CD4-positive, alpha-beta T cell treated with Interleukin-12 subunit alpha and Interleukin-12 subunit beta, for 1 hour (primary cell): ENCODE measurements at places on chromosomes 7 and 10.

DNA sequence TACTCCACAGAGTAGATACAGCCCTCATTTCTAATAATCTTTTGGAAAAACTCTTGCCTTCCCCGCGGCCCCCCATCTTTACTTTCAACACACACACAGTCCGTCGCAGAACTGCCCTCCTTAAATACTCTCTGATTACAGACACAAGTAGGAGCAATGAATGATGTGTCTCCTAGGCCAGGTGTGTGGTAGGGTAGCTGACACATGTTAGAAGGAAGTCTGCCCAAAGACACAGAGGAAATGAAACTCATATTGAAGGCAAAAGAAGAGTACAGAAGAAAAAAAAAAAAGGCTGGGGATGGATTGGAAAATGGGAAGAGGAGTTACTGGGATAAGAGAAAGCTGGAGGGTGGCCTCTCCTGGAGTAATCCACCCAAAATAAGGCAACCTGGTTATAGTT lies 14.6 kb downstream of the OPALIN start:
- DNase-seq: no peak

GRCh38 chr7:135291809-135292253 lies 58.2 kb downstream of the STRA8 start:
- no peak for DNase-seq

DNA sequence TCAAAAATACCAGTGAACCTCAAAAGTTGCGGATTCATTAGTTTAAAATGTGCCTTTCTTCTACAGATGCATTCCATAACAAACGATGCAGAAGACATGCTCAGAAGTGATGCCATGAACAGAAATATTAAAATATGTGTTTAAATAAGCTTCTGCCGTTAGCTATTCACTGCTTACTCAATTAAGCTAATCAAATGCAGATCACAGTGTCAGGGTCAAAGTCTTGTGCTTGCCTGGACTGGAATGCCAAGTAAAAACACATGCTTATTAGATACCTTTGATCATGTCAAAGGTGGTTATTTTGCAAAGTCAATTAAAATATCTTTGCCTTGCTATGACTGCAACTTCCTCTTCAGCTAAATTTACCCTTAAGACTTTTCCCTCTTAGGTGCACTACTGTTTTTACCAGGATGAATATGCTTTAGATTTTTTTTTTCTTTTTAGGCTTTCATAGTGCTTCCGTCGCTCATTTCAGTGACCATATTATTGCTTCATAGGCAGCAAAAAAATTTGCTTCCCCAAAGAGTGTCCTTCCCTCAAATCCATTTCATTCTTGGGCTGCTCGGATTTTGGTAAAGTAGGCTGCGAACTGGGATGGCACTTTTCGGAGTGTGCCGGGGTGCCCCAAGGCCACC lies 905 bp downstream of the ASB13 start:
- DNase-seq: no peak

GRCh38 chr7:73758581-73759138 lies 11.4 kb downstream of the CLDN3 start:
- DNase-seq: no peak

- no peak for DNase-seq
Measured at GRCh38 chr10:13949844-13950542, 363.2 kb downstream of the PRPF18 start.
